ENCODE measurements at places on chromosomes 12 and 14. TPM values are rescaled to one million over a fixed set of nuclear protein-coding genes. Genes with fewer than 3 reads are reported as not detected.

DNA sequence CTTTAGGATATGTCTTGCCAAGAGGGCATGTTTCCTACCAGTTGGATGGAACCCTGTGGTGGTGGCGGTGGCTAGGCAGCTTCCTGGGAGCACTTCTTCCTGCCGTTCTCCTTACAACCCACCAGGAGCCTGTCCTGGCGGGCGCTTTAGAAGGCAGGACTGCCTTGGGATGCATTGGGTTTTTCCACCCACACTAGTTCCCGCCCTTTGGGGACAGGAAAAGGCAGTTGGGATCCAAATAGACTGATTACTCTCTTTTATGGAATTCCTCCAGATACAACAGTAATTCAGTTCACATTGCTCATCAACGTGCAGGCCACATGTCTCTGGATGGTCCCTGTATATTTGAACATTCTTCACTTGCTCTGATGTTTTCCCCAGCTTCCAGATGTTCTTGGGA, 305.7 kb upstream of the SSTR1 start:
- H3K27me3 ChIP-seq: peaks cover 8% of the 10 kb centered on the region
- H3K27ac ChIP-seq: no peak overlapping the region
- H3K36me3 ChIP-seq: no peaks in the 10 kb centered on the region

DNA sequence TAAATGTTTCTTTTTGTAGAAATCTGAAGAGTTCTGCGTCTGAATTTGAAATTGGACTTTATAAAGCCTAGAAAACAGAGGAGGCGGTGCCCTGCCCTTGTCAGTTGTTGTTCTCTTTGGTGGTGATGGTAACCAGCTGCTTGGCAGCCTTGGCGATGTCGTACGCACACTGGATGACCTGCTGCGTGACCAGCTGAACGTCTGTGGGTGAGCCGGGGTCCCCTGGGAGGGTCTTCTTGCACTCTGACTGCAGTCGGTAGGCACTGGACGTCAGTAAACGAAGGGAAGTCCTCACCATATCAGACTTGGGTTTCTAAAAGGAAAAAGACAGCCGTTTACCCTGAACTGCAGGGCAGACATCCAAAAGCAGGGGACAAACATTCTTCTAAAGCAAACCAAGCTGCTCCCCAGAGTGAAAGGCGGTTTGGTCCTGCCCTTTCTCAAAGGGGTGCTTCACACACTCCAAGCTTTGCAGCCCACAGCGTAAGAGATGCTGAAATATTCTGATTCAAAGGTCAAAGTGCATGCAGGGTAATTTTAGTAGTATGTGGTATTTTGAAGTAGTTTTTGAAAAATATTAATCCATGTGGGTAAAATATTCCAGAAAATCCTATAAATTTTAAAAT, 32.9 kb downstream of the TCHP start:
- peaks cover 41% of the 10 kb centered on the region for H3K36me3 ChIP-seq
- H3K4me1 ChIP-seq: no peaks in the 10 kb centered on the region
- H3K27ac ChIP-seq: no peak overlapping the region

DNA sequence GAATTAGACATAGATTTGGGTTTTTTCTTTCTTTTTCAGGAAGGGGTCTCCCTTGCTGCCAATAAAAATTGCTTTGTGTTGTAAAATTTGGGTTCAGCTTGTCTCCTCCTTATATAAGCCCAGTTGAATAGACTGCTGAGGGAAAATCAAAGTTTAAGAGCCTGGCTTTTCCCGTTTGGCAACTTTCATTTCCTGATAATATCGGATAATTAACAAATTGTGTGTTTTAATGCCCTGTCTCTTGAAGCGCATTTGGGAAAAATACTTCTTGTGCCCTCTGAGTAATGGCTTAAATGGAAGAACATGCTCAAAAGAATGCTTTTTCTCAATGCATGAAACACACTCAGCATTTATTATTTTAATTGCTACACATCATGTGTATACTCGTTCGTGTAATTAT, 198.0 kb upstream of the DCN start:
- peaks cover 1% of the 10 kb centered on the region for H3K27me3 ChIP-seq
- DNase-seq: no peak
- no peak overlapping the region for H3K27ac ChIP-seq
- H3K36me3 ChIP-seq: no peaks in the 10 kb centered on the region

GRCh38 chr14:22384167-22384549, 204.9 kb downstream of the DAD1 start:
- H3K36me3 ChIP-seq: no peaks in the 10 kb centered on the region
- H3K27me3 ChIP-seq: no peaks in the 10 kb centered on the region
- no peaks in the 10 kb centered on the region for H3K4me1 ChIP-seq

GRCh38 chr14:54169254-54169924, 212.8 kb upstream of the BMP4 start:
- H3K27ac ChIP-seq: no peak overlapping the region
- H3K4me3 ChIP-seq: no peak overlapping the region
- no peaks in the 10 kb centered on the region for H3K36me3 ChIP-seq
- no peak for DNase-seq
- peaks cover 1% of the 10 kb centered on the region for H3K4me1 ChIP-seq

GRCh38 chr12:108629824-108630476, 3.7 kb downstream of the SELPLG start:
- H3K4me1 ChIP-seq: peaks cover 52% of the 10 kb centered on the region
- peaks cover 67% of the 10 kb centered on the region for H3K36me3 ChIP-seq
- no peaks in the 10 kb centered on the region for H3K27me3 ChIP-seq

- H3K27ac ChIP-seq: no peak overlapping the region
- H3K36me3 ChIP-seq: no peaks in the 10 kb centered on the region
- no peak overlapping the region for H3K4me3 ChIP-seq
- no peak for DNase-seq
These were observed 7.7 kb downstream of the TUNAR start for GRCh38 chr14:95884377-95884776.

- H3K27ac ChIP-seq: no peak overlapping the region
- H3K27me3 ChIP-seq: no peaks in the 10 kb centered on the region
- H3K36me3 ChIP-seq: no peaks in the 10 kb centered on the region
- no peak for DNase-seq
- no peak overlapping the region for H3K4me3 ChIP-seq
- no peaks in the 10 kb centered on the region for H3K4me1 ChIP-seq
These were observed 32.7 kb upstream of the NAP1L1 start for GRCh38 chr12:76117067-76117691.

DNA sequence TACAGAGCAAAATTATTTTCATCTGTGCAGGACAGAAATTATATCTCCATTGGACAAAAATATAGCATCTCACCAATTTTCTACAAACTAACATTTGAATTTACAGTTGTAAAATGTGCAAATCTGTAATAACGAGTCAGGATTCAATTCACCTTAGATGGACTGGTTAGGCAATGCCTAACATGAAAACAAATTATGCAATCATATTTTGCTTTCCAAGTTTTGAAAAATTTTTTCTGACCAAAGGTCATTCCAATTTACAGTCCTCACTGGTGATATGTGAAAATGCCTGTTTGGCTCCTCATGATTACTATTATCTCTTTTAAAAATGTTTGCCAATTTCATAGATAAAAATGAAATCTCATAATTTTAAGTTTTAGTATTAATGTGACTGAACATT, 6.5 kb upstream of the CPM start:
- no peaks in the 10 kb centered on the region for H3K4me1 ChIP-seq
- H3K36me3 ChIP-seq: no peaks in the 10 kb centered on the region
- H3K4me3 ChIP-seq: no peak overlapping the region

DNA sequence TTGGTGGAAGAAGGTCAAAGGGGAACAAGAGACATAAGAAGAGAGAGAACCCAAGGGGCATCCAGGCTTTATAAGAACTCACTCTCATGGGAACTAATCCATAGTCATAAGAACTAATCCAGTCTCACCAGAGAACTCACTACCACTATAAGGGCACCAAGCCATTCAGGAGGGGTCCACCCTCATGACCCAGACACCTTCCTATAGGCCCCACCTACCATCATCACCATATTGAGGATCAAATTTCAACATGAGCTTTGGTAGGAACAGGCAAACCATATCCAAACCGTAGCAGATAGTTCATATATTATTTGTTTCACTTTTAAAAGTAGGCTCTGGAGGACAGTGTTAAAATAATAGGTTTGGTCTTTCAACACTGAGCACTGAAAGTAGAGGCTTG, 350.1 kb downstream of the TMTC2 start:
- H3K4me3 ChIP-seq: no peak overlapping the region
- no peaks in the 10 kb centered on the region for H3K27me3 ChIP-seq
- no peak for DNase-seq
- H3K36me3 ChIP-seq: no peaks in the 10 kb centered on the region
- no peaks in the 10 kb centered on the region for H3K4me1 ChIP-seq
- no peak overlapping the region for H3K27ac ChIP-seq

DNA sequence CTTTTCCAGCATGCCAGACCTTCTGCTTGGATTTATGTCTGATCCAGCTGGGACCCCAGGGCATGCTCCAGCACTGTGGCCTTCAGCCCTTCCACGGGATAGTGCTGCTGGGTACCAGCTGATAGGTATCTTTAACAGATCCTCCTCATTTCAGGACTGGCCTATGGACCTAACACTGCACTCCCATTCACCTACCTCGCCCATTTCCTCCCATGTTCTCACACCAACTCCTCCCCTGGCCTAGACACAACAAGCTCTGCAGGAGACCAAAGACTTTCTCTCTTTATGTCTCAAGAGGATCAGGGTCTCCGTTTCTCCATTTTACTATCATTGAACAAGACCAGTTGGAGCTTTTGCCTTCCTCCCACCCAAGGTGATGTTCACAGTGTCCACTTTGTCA, 140.0 kb upstream of the TMCC3 start:
- H3K36me3 ChIP-seq: no peaks in the 10 kb centered on the region
- no peak overlapping the region for H3K4me3 ChIP-seq
- no peak for DNase-seq
- H3K27ac ChIP-seq: no peak overlapping the region
- H3K27me3 ChIP-seq: no peaks in the 10 kb centered on the region

GRCh38 chr14:89571491-89571890, 154.5 kb upstream of the FOXN3 start:
- no peak overlapping the region for H3K27ac ChIP-seq
- peaks cover 28% of the 10 kb centered on the region for H3K36me3 ChIP-seq
- peaks cover 3% of the 10 kb centered on the region for H3K4me1 ChIP-seq
- no peak overlapping the region for H3K4me3 ChIP-seq
- H3K27me3 ChIP-seq: no peaks in the 10 kb centered on the region

DNA sequence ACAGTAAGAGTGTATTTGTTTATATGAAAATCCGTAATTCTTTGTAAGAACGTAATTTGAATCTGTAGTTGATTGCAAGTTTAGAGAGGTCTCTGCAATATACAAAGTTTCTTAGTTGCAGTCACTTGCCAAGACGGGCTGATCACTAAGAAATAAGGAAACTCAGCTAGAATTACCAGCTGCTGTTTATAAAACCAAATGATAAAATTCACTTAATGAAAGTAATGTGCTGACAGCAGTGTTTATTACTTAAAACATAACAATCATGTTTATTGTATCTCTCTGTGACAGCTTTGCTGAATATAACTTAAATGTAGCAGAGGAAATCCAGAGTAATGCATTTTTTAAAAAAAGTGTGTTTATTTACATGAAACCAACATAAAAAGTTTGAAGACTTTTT, 31.2 kb downstream of the SRGAP1 start:
- no peak for DNase-seq
- peaks cover 2% of the 10 kb centered on the region for H3K27me3 ChIP-seq
- no peaks in the 10 kb centered on the region for H3K36me3 ChIP-seq
- H3K27ac ChIP-seq: no peak overlapping the region

DNA sequence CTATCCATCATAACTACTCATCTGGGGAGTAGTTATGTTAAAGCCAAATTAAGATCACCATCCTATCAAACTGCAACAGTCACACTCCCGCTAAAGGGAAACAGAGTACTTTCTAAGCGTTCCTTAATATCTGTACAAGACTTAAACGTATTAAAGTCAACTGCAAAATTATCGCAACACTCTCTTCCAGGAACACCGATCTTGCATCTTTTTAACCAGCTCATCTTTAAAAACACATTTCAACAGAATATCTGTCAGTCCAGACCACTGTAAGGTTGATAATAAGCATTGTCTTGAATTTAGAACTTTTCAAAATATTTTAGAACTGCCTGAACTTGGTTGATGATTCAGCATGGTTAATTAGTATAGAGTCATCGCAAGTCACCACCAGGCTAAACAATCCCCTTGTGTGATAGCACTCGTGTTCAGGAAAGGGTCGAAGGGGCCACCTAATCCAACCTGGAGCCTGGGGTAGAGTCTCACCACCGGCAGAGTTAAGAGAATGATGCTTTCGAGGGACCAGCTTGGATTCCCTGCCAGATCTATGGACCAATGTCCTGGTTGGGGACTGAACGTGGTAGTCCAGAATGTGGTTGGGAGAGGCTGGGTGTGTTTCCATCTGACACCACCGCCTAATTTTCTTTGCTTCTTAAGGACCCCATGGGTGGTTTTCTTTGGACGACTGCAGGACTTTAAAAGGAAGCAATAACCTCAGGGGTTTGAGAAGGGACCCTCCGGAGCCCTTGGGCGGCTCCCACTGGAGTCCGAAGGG, 890 bp downstream of the SPTLC2 start:
- H3K4me1 ChIP-seq: peaks cover 41% of the 10 kb centered on the region

DNA sequence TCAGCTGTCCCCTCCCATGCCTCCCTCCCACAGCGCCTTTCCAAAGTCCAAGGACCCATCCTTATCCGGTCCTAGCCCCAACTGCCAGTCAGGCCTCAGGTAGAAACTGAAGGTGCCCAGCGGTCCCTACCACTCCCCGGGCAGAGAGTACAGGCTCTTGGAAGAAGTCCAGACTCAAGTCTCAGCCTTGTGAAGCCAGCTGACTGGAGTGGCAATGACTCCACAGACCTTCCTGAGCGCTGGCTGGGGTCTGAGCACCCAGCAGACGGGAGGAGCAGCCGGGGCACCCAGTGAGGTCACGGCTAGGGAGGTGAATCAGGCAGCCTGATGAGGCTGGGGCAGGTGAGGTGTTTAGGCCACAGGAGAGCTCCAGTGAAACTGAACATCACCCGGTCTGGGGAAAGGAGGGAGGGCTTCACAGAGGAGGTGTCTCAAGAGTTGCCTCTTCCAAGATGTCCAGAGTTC, 60.0 kb downstream of the ITPK1 start:
- DNase-seq: no peak
- no peaks in the 10 kb centered on the region for H3K27me3 ChIP-seq
- no peak overlapping the region for H3K4me3 ChIP-seq

Gene KRT73
- 8.2 TPM for total RNA-seq

Gene DIO2
- not detected for total RNA-seq

Gene FSCB
- total RNA-seq: not detected

Gene PTPRB
- total RNA-seq: not detected

Gene AMIGO2
- 10.3 TPM for total RNA-seq

Gene RAD9B
- total RNA-seq: 0.99 TPM

Gene PTPRR
- total RNA-seq: not detected

Gene ITGA7
- 3.1 TPM for total RNA-seq

Gene IL22
- total RNA-seq: 0.69 TPM

Gene SLC6A12
- not detected for total RNA-seq

Measured in activated CD4-positive, alpha-beta T cell treated with anti-CD3 and anti-CD28 coated beads, Interleukin-2, amount 10 ng/mL, durations not matched to agents 7 days and 5 days (primary cell).